Renal cortex interstitium (tissue), 15 donors: ENCODE measurements at places on chromosomes 1 and 21. TPM values are rescaled to one million over a fixed set of nuclear protein-coding genes. Genes with fewer than 3 reads are reported as not detected.
A peak's percentile ranks its signal among the peaks of the same experiment; 100 is the strongest.

The RUNX3 gene
- 0.97 TPM for polyA plus RNA-seq

The SMIM1 gene
- 21.7 TPM for polyA plus RNA-seq

The FCRL6 gene
- 0.20 TPM for polyA plus RNA-seq

The HTR6 gene
- polyA plus RNA-seq, result 2.4 TPM

The CELA2B gene
- 0.56 TPM for polyA plus RNA-seq

The VASH2 gene
- 24.7 TPM for polyA plus RNA-seq

The DEPDC1 gene
- polyA plus RNA-seq, result 17.1 TPM

The AMY1C gene
- not detected for polyA plus RNA-seq

The PTPN22 gene
- 0.25 TPM for polyA plus RNA-seq

DNA sequence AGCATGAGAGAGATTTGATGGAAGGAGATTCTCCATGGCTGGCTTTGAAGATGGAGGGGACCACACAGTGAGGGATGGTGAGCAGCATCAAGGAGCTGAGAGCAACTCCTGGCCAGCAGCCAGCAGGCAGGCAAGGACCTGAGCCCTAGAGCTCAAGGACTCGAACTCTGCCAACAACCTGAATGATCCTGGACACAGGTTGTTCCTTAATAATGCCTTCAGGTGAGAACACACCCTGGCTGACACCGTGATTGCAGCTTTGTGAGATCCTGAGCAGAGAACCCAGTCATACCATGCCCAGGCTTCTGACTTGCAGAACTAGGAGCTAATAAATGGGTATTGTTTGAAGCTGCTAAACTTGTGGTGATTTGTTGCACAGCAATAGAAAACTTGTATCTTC, 183.1 kb downstream of the LMX1A start:
- DNase-seq, result no peak

DNA sequence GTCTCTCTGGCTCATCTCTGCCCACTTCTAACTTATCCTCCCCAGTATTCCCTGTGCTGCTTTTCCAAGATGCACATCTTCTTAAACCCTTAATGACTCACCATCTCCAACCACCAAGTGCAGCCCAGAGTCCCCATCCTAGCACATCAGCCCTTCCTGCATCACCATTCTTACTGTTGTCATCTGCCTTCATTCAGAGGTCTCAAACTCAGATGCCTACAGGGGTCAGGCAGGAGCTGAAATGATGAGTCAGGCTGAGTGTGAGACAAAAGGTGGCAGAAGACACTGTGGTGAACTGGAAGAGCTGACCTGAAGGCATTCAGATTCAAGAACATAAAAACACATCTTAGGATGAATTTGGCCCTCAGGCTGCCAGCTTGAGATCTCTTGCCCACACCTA, 34.6 kb downstream of the OLFML2B start:
- no peak for DNase-seq

- no peak for DNase-seq
Observed at GRCh38 chr21:29424728-29425127, 126.0 kb downstream of the BACH1 start.

DNA sequence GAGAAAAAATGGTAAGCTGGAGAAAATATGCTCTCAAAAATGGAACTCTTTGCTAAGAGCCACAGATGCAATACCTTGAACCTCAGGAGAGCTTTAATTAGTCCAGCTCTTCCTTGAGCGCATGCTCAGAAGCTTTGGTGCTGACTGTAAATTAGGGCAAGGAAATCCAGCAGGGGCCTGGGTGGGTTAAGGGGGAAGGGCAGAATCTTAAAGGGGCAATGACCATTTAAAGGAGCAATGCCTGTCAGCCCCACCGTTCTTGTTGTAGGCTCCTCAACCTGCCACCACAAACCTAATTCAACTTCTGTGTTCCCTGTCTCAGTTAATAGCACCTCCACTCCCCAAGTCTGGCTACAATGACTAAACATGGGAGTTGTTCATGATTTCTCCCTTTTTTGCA, 6.8 kb upstream of the SLC22A15 start:
- DNase-seq, result peak; percentile 65

DNA sequence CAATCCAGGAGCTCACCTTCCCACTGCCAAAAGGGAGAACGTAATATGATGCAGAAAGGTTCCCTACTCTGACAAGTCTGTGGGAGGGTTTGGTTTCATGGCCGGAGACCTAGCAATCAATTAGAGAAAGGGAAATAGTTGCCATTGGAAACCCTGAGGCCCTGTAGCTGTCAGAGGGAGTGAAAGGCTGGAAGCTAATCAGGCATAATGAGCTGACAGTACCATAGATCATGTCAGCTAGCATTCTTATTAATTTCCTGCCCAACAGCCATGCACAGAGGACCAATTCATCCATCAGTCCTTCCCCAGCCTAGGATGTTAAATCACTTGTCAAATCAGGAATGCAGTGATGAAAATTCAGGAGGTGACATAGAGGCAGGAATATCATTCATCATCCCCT, 527.3 kb downstream of the PLPP3 start:
- no peak for DNase-seq

DNA sequence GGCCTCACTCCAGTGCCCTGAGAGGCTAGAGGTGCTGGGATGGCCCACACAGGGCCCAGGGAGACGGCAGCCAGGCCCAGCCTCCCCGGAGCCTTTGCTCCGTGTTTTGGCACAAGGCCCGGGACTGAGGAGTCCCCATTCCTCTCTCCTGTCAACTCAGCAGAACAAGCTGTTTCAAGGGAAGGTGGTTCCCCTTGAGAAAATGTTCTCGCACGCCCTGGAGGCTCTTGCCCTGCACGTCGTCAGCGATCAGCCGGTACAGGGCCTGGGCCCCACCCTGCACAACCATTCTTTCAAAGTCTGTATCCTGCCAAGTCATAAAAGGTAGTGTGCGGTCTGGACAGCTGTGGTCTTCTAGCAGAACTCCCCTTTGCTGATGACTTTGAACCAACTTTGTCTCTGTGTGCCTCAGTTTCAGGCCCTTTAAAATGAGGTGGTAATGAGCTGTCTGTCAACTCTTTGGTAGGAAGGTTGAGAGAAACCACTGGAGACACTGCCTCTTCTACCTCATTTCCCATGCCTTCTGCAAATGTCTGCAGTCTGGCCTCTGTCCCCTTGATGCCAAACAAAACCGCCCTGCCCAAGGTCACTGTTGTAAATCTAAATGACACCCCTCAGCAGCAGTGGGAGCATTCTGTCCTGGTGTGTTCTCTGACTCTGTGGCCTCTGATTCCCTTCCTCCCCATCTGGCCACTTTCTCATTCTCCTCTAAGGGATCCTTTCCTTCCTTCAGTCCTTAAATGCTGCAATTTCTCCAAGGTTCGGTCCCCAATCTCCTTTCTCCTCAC, 138.6 kb upstream of the JUN start:
- DNase-seq, result peak; percentile 59

DNA sequence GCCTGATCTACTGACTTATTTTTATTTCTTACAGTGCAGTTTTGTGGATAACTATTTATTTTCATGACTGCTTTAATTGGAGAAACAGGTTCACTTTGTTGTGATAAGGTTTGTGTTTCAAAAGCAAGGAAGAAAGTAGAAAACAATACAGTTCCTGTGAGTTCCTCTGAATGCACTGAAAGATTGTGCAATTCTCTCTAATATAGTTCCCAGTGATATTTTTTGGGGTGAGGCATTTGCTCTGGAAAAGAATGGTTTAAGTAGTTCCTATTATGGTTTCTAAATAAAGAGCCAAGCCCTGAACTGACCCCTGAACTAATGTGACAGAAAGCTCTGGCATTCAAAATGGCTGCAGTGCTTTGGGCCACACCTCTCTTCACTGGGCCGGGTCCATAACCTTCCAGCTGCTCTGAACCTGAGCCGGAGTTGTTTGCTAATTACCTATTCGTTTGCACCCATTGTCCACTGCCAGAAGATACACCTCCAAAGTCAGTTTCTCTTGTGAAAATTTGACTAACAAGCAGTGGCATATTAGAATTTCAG, 56.6 kb upstream of the VTCN1 start:
- DNase-seq, result no peak

- DNase-seq, result no peak
Observed at GRCh38 chr1:167109125-167109524, 15.2 kb downstream of the STYXL2 start.

GRCh38 chr1:119286587-119287181, 81.9 kb upstream of the HAO2 start:
- no peak for DNase-seq

DNA sequence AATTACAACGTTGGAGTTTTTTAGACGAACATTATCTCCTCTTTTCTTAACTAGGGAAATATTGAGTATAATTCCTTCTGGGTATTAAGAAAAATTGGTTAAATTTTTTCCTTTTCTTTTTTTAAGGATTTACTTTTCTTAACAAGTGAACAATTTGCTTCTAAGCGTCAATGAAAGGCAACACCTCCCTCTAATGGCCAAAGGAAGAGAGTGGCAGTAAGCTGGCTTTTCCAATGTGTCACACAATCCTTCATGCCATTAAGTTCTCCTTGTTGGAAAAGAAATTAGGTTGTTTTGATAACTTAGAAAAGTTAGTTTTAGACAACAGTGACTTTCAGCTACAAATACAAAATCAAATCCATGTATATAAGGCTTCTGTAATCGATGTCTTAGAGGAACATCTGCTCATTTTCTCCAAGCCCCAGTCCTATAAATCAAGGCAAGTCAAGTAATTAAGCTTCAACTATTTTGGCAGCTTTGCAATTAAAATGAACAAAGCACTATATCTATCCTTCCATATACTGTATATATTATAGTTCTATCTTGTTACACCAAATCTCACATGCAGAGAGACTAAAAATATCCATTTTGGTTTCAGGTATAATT, 62.8 kb downstream of the EDEM3 start:
- peak; percentile 32 for DNase-seq

- DNase-seq, result no peak
Observed at GRCh38 chr1:167538657-167539056, 14.9 kb downstream of the CREG1 start.

DNA sequence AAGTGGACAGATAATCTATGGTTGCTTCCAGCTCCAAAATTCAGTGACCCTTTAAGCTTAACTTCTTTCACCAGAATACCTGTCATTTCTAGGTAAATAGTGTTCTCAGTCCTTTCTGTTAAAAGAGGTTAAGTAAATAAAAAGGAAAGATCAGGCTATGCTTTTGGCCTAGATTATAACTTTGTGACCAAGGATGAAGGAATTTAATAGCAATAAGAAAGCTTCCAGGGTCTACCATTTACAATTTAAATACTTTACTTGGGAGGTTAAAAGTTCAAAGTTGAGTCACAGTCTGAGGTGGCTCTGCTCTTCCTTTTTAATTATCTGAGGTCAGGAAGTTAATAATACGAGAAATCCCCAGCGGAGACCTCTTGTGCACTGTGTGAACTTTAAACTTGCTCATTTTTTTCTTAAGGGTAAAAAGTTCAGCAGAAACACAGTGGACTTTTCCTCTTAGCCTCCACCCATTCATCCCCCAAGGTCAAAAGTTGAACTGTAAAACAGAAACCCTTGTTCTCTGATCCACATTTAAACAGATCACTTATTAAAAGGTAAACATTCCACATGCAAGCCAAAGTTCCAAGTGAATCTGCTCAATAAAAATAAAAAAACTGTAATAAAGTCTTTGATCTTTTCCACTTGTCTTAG, 187.1 kb downstream of the NRIP1 start:
- DNase-seq, result no peak

DNA sequence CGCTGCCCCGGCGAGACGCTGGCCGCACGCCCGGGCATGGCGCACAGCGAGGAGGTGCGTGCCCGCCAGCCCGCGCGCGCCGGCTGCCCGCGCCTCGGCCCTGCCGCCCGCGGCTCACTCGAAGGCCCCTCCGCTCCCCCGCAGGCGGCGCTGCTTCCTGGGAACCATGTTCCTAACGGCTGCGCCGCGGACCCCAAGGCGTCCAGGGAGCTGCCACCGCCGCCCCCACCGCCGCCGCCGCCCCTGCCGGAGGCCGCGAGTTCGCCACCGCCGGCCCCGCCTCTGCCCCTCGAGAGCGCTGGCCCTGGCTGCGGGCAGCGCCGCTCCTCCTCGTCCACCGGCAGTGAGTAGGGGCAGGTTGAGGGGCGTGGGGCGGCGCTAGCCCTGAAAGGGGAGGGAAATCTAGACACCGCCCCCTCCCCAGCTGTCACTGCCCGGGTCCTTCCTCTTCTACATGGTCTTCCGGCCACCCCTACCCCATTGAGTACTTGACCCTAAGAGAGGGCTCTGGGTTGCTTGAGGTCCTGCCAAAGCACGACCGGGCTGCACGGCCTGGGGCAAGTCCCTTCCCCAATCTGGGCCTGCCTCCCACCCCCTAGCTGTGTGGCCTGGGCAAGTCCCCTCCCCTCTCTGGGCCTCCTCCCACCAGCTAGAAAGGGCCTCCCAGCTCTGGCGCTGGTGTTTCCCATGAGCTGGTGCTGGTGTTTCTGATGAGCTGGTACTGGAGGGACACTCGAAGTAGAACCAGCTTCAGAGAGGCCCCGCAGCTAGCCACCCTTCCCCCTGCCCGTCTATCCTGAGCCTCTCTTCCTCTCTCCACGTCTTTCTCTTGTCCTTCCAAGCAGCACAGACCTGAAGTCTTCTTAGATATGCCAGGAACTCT, 17.0 kb downstream of the TNFRSF25 start:
- no peak for DNase-seq

- no peak for DNase-seq
Observed at GRCh38 chr1:118767971-118768370, 220.2 kb downstream of the TBX15 start.

DNA sequence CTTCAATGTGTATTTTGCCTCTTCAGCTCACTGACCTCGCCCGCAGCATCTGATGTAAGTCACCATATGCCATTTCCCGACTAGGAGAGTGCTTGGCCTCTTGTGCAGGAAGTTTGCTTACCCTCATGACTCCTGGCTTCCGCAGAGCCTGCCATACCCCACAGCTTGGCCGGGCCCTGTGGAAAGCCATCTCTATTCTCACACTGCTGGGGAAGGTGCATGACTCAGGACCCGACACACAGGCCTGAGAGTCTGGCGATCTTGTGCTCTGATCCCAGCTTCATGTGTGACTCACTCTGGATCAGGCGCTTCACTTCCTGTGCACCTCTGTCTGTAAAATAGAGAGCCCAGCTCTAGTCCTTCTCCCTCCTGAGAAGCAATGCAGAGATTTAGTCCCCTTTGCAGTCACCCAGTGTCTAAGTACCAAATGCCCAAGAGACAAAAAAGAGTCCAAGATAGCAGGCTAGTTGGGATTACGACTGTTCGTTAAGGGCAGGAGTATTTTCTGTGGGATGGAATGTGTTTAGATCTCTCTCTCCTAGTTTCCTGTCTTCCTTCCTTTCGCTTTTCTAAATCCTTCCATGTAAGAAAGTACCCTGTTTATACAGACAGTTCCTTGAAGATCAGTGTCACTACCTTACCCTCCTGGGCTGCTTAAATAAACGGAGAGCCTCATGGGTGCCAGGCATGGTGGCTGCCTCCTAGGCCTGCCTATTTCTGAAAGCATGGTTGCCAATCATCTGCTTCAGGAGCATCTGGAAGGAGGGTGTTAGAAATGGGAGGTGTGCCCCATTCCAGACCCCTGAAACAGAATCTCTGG, 62.8 kb upstream of the KIF26B start:
- no peak for DNase-seq

DNA sequence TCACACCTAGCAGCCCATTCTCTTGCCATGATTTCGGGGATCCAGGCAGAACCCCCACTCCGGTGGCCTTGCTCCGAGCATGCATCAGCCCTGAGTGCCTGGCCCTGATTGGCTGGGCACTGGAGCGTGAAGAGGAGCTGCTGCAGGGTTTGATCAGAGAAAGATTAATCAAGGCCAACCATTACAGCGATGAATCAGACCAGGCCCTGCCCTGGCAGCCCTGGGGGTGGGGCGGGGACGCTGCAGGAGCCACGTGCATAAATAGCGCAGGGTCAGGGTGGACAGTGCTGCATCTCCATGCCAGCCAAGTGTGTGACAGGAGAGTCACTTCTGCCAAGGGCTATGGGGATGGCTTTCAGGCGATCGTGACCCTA, 3.4 kb upstream of the FAM131C start:
- no peak for DNase-seq

- no peak for DNase-seq
Observed at GRCh38 chr21:44380876-44381275, 27.5 kb downstream of the TRPM2 start.

- DNase-seq, result no peak
Observed at GRCh38 chr21:15430577-15430976, 299.2 kb upstream of the USP25 start.
